ENCODE measurements at places on chromosomes 12 and 14.
A peak's percentile ranks its signal among the peaks of the same experiment; 100 is the strongest.

DNA sequence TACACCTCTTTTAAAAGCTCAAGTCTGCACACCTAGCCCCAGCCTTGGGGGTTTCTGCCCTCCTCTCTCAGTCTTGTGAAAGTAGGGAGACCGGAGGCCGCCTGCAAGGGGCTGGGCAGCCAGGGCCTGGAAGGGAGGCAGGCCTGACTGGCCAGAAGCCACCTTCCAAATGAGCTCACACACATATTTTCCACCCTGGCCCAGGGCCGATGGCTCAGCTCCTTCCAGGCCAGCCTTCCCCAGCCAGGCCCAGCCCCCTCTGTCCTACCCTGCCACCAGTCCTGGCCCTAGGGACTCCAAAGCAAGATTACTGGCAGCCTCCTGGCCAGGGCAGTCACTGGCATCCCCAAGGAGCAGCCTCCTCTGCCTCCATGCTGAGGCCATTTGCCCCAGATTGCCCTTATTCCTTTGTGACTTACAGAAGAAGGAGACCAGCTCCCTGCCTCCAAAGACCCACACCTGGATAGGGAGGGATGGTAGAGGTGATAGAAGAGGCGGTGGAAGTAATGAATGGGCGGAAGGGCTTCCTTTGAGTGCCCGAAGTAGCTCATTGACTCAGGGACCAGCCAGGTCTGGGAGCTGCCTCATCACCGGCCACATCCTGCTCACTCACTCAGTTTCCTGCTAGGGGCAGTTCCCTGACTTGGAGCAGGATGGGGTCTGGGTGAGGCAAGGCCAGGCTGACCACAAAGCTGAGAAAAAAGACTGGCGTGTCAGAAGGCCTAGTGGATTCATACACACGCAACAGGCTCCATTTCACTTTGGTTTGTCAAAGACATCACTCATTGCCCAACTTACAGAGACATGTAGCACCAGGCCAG is 14.8 kb downstream of the MMP14 start:
- DNase-seq, result peak; percentile 94

- DNase-seq, result no peak
These were observed 10.5 kb upstream of the PRMT5 start for GRCh38 chr14:22939684-22940083.

DNA sequence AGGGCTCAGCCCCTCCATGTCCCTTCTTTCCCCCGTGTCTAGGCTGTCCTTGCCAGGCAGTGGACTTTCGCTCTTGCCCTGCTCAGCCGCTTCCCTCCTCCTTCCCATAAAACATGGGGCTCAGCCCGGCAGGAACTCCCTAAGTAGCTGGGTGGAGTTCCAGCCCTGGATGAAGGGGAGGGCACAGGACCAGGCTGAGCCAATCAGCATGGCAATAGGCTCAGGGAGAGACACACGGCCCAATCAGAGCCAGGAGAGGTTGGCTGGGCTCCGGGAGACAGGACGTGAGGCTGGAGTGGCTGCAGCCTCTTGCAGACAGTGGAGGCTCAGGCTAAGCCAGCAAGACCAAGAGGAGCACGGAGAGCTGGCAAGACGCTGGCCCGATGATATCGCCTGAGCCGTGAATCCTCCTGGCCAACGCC is 54.3 kb downstream of the GALNT9 start:
- peak; percentile 8 for DNase-seq

GRCh38 chr14:95906591-95906990 is 30.0 kb downstream of the TUNAR start:
- DNase-seq, result no peak

- no peak for DNase-seq
These were observed 14.2 kb downstream of the PTGER2 start for GRCh38 chr14:52328276-52328675.

GRCh38 chr12:88958946-88959345 is 378.7 kb upstream of the KITLG start:
- no peak for DNase-seq

- DNase-seq, result no peak
These were observed 30.1 kb upstream of the DHRS7 start for GRCh38 chr14:60195179-60195810.

- no peak for DNase-seq
These were observed 15.3 kb downstream of the COL2A1 start for GRCh38 chr12:47989023-47989417.

DNA sequence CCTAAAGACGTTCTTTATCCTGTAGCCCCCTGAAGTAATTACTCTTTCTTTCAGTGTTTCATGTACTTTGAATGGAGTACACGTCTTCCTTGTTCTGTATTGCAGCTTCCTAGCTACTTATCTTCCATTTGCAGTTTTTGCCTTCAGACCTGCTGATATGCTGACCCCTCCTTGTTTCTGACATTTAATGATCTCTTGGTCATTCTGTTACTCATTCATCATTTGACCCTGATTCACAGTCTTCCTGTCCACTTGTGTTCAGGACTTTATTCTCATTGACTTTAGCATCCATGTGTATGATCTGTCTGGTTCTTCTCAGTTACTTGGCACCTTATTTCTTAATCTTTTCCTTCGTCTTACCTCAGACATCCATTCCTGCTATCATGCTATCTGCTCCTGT is 22.2 kb downstream of the CPSF2 start:
- DNase-seq, result no peak

GRCh38 chr14:88170333-88170732 is 152.7 kb downstream of the KCNK10 start:
- no peak for DNase-seq

GRCh38 chr12:52806169-52806811 is 7.6 kb downstream of the KRT4 start:
- DNase-seq, result no peak

- DNase-seq, result no peak
These were observed 188.5 kb upstream of the TMEM132C start for GRCh38 chr12:128078301-128078971.

DNA sequence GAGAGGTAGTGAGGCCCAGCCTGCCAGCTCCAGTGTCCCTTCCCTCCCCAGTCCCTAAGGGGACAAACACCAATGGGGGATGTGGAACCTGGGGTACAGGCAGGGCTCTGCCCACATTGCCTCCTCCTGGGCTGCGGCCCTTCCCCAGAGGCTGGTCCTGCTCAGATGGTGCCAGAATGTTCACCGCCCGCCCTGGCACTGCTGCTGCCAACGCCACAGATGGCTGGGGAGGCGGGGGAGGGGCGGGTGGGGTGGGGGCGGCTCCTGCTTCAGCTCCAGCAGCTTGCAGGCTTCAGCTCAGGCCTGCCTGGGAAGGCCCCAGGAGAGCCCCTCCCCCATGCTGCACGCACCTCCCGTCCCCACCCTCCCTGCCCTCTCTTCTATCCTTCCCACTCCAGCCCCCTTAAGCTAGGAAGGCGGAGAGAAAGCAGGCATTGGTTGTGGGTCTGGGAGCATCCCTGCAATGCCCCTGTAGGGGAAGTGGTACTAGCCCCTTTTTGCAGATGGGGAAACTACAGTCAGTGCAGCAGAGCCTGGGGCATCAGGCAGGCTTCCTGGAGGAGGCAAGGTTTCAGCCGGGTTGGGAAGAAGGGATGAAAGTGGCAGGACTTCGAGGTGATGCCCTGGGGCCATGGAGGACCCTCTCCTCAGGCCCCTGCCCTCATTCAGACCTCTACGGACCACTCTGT is 2.0 kb upstream of the BEGAIN start:
- no peak for DNase-seq

GRCh38 chr12:121708313-121709063 is 4.1 kb upstream of the TMEM120B start:
- DNase-seq, result no peak

GRCh38 chr14:101034986-101035385 is 131.5 kb upstream of the RTL1 start:
- DNase-seq, result no peak

DNA sequence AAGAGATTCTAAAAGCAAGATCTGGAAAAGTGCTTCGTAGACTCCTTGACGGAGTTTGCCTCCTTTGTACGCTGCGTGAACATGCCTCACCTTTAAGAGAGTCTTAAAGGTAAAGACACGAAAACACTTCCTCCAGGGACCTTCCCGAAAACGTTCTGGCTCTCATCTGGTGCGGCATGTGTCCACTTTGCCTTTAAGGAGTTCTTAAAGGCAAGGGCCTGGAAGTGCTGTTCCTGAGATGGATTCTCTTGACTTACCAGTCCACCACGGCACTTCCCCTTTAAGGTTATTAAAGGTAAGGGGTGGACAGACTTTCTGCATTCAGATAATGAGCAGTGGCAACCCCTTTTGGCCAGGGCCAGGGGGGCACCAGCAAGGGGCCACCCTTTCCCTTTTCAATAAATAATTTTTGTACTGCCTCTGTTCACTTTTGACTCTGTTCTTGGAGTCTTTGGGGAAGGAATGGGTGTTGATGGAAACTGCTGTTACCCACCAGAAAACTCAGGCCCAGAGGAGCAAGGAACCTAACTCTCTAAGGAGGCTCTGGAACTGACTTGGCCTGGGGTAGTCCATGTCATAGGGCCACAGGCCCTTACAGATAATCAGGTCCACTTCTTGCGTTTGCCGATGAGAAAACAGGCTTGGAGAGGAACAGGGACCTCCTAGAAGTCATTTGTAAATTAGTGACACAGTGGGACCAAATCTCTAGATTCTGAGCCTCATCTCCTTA is 4.4 kb downstream of the REM2 start:
- peak; percentile 75 for DNase-seq

GRCh38 chr12:99745121-99745520 is 97.6 kb downstream of the GARIN6 start:
- no peak for DNase-seq

Measured in body of pancreas (tissue), 4 donors.